ENCODE measurements at places on chromosomes 3 and 15.

GRCh38 chr15:65431731-65432130, 9.0 kb upstream of the IGDCC4 start:
- no peak for DNase-seq

DNA sequence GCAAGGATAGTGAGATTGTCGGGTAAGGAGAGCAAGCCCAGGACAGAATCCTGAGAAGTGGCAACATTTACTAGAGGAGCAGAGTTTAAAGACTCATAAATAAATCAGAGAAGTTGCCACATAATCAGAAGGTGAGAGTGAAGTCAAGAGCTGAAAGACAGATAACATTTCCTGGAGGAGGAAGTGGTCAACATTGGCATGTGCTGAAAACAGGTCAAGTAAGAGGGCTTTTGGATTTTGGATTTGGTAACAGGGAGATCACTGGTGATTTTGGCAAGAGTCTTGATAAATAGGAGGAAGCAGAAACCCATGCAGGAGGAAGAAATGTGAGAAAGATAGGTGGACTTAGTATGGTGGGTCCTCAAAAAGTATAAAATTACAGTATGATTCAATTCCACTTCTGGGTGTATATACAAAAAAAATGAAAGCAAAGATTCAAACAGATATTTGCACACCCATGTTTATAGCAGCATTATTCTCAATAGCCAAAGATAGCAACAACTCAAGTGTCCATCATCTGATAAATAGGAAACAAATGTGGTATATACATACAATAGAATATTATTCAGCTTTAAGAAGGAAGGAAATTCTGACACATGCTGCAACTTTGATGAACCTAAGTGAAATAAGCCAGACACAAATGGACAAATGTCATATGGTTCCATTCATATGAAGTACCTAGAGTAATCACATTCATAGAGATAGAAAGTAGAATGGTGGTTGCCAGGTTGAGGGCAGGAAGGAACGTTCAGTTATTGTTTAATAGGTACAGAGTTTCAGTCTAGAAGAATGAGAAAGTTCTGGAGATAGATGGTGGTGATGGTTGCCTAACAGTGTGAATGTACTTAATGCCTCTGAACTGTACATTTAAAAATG, 27.3 kb upstream of the MBNL1 start:
- DNase-seq, result no peak

DNA sequence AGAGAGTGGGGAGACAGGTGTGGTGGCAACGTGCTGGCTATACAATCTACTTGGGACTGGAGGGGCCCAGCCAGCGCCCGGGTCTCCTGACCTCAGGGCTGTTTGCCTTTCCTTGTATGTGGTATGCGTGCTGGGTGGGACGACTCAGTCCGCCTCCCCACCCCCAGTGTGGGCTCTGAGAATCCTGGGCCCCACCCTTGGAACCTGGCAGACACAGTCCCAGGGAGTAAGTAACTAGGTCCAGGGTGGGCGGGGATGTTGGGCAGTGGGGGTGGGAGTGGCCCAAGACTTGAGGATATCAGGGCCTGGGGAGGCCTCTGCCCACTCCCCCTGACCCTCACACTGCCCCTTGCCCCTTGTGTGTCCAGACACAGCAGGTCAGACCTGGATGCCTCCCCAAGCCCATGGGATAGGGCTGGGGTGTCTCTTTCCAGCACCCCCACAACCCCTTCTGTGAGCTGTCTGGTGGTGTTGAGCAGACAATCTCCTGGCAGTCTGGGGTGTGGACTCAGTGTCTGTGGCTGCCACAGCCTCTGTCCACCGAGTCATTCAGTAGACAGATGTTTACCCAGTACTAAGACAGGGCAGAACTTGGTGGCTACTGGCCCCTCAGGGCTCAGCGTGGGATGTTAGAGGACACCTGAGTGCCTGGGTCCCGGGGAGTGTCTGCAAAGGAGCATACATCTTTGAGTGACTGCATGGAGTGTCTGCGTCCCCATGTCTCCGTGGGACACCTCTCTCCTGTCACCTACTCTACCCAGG, 1.3 kb downstream of the CHST13 start:
- DNase-seq, result no peak

- DNase-seq, result peak; percentile 68
Measured at GRCh38 chr3:62876064-62876463, 848 bp upstream of the CADPS start.

DNA sequence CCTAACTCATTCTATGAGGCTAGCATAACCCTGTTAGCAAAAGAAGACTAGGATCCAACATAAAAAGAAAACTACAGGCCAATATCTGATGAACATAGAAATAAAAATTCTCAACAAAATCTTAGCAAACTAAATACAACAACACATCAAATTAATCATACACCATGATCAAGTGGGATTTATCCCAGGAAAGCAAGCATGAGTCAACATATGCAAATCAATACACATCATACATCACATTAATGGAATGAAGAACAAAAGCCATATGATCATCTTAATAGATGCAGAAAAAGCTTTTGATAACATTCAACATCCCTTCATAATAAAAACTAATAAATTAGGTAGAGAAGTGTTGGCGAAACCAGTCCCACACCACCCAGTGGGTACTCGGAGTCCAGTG, 136.1 kb upstream of the MME start:
- no peak for DNase-seq

DNA sequence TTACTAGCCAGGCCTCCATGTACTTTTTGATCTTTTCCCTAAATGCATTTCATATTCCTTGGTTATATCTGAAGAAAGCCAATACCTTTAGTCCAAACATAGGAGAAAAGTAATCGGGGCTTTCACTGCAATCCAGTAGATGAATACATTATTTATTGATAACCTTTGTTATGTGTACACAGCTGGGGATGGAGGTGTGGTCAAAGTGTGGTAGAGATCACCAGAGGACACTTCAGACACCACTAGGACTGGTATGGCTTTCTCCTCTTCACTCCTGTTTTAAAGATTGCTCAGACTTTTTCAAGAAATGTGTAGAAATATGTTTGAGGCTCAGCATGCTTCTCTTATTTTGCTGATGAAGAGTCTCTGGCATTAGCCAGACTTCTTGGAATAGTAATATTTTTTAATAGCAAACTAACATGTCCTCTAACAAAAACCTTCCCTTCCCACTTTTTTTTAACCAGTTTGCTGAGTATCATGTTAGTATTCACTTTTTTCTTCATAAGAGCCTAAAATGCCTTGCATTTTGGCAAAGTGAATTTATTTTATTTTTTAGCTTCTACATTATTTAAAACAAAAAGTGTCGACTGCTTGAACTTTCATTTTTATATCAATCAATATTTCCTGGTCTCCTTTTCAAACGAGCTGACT, 65.6 kb upstream of the MBNL1 start:
- no peak for DNase-seq

- DNase-seq, result no peak
Measured at GRCh38 chr15:28246605-28247004, 75.4 kb downstream of the HERC2 start.

- DNase-seq, result no peak
Measured at GRCh38 chr3:59424268-59425010, 374.6 kb upstream of the CFAP20DC start.

- DNase-seq, result peak; percentile 56
Measured at GRCh38 chr3:125374501-125374995, 577 bp downstream of the ZNF148 start.

- no peak for DNase-seq
Measured at GRCh38 chr3:157026091-157026490, 133.9 kb downstream of the CCNL1 start.

GRCh38 chr3:9903238-9903624, 583 bp downstream of the IL17RE start:
- DNase-seq, result no peak

- no peak for DNase-seq
Measured at GRCh38 chr3:122955916-122956692, 71.5 kb downstream of the SEMA5B start.

DNA sequence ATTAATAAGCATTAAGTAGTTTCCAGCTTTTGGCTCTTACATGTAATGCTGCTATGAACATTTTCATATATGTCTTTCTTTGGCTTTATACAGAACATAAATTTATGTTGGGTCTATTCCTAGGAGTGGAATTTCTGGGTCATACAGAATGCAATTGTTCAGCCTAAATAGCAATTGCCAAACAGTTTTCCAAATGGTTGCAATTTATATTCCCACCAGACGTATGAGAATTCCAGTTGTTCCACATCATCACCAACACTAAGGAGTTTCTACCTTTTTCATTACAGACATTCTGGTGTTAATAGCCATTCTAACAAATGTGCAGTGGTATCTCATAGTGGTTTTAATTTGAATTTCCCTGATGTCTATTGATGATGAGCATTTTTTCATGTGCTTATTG, 160.1 kb upstream of the TMC3 start:
- no peak for DNase-seq

DNA sequence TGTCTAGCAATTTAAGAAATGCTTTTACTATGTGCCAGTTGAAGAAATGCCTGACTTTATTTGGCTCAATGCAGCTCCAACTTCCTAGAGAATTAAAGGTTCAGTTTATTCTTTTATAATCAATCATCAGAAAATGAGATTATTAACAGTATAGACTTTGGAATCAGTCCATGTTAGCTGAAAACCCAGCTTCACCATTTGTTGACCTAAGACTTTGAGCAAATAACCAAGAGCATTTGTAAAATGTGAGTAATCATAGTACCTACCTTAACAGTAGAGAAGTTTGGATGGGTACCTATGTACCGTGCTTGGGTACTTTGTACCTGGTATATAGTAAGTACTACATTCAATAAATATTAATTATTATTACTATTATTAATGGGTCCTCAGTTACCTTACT, 105.9 kb downstream of the RARB start:
- no peak for DNase-seq

- DNase-seq, result no peak
Measured at GRCh38 chr15:59388670-59389069, 16.0 kb upstream of the MYO1E start.

GRCh38 chr3:36823806-36824205, 59.5 kb upstream of the DCLK3 start:
- no peak for DNase-seq

DNA sequence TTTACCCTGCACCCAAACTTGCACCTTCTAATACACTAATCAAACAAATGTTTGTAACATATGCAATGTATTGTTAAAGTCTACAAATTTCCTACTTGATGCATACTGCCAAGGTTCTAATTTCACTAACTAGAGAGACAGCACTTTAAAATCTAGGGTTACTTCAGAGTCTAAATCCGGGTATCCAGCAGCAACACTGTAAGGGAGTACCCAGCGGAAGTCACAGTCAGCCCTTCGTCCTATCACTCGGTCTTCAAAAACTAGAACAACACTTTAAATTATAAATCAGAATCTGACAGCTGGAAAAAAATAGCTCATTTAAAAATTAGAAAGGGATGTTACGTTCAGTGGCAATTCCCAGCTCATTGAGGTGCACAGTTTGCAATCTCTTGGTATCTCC, 8.3 kb downstream of the TNIK start:
- DNase-seq, result no peak

GRCh38 chr3:72100080-72100511, 315.1 kb upstream of the PROK2 start:
- no peak for DNase-seq

- DNase-seq, result no peak
Measured at GRCh38 chr3:114122027-114122709, 56.7 kb downstream of the DRD3 start.

DNA sequence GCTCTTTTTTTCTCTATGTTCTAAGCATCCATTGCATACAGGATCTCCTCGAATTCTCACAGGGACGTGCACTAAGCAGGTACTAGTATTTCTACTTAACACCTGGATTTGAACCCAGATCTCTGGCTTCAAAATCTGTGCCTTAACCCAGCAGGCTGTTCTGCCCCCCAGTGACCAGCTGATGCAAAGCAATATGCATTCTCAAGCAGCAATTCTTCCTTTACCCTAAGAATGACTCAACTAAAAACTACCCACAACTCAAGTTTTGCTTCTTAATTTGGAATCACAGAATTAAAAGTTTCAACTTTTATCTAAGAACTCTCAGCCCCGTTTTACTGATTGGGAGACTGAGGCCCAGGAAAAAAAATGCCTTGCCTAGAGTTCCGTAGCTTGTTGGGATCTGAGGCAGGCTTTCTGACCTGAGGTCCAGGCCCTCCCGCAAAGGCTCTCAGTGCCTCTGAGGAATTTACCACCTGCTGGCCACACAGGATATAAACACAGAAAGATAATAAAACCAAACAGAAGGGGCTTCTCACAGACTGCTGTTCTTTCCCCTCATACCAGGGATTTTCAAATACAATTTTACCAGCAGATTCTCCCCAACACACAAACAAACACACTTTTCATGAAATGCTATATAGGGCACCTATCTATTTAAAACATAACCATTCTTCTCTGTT, 115.4 kb upstream of the RAD18 start:
- no peak for DNase-seq

GRCh38 chr15:53786401-53786800, 26.9 kb upstream of the WDR72 start:
- no peak for DNase-seq

- no peak for DNase-seq
Measured at GRCh38 chr3:102336130-102336529, 98.7 kb upstream of the ZPLD1 start.

GRCh38 chr3:58532794-58533220, 4.2 kb downstream of the ACOX2 start:
- DNase-seq, result peak; percentile 84

DNA sequence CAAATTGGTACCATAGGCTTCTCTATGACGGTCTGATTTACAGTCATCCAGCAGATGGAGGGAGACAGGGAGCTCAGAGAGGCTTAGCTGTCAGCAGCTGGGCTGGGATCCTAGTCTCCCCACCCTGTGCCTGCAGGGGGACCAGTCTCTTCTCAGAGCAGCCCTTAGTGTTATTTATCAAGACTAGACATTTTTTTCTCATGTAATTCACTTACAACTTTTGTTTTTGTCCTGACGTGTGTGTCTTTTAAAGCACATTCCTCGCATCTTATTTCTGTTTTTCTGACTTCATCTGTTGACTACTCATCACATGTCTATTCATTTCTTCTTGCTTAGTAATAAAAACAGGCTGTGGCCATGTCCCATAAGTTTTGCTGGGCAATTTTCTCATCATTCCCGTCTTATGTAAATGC, 116.1 kb downstream of the KLF13 start:
- DNase-seq, result no peak

DNA sequence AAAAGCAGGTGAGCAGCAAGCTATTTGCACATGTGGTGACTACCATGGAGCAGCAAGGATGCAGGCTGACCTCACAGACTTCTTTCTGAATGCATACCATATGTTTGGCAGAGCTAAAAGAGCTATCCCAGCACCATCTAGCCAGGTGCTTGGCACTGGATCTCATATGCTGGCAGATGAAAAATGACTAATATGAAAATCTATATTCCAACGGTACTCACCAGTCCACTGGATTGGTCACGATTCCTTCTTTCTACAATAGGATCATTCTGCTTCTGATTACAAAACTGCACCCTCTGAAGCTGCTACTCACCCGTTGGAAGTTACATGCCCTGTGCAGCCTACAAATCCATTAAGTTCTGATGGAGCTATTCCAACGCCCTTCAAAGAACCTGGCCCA, 714.3 kb upstream of the CFAP20DC start:
- DNase-seq, result peak; percentile 92

- DNase-seq, result no peak
Measured at GRCh38 chr3:129433565-129433964, 5.1 kb upstream of the EFCAB12 start.

- no peak for DNase-seq
Measured at GRCh38 chr3:149095487-149095886, 9.2 kb upstream of the HLTF start.
